ENCODE measurements at places on chromosomes 7 and 10.

- no peaks in the 10 kb centered on the region for H3K4me1 ChIP-seq
- DNase-seq, result no peak
- H3K27ac ChIP-seq, result no peak overlapping the region
- peaks cover 4% of the 10 kb centered on the region for H3K27me3 ChIP-seq
- H3K36me3 ChIP-seq, result no peaks in the 10 kb centered on the region
Measured at GRCh38 chr10:63767138-63767801, 246.1 kb downstream of the REEP3 start.

- no peaks in the 10 kb centered on the region for H3K36me3 ChIP-seq
- H3K4me3 ChIP-seq, result no peak overlapping the region
- no peak for DNase-seq
- no peak overlapping the region for H3K27ac ChIP-seq
- no peaks in the 10 kb centered on the region for H3K4me1 ChIP-seq
Measured at GRCh38 chr7:44223362-44224079, 22.7 kb downstream of the YKT6 start.

- H3K4me1 ChIP-seq, result peaks cover 13% of the 10 kb centered on the region
- H3K27ac ChIP-seq, result no peak overlapping the region
- no peak overlapping the region for H3K4me3 ChIP-seq
Measured at GRCh38 chr10:110307805-110308204, 3.1 kb upstream of the SMNDC1 start.

DNA sequence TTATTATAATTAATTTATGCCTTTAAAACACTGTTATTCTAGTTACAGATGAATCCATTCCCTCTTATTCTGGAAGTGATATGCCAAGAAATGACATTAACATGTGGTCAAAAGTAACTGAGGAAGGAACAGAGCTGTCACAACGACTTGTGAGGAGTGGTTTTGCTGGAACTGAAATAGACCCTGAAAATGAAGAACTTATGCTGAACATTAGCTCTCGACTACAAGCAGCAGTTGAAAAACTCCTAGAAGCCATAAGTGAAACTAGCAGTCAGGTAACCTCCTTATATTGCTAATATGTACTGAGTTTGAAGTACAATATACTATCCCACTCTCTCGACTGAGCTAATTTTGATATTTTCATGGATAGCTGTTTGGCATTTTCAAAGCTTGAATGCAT lies 81.6 kb downstream of the CYP51A1 start:
- H3K4me1 ChIP-seq, result no peaks in the 10 kb centered on the region
- peaks cover 30% of the 10 kb centered on the region for H3K36me3 ChIP-seq
- DNase-seq, result no peak
- H3K4me3 ChIP-seq, result no peak overlapping the region
- no peak overlapping the region for H3K27ac ChIP-seq

GRCh38 chr7:154911411-154911810 lies 91.5 kb downstream of the PAXIP1 start:
- H3K27ac ChIP-seq, result no peak overlapping the region
- no peak overlapping the region for H3K4me3 ChIP-seq
- no peak for DNase-seq
- no peaks in the 10 kb centered on the region for H3K27me3 ChIP-seq
